PC-9 (cell line): ENCODE measurements at places on chromosomes 4 and X. TPM values are rescaled to one million over a fixed set of nuclear protein-coding genes. Genes with fewer than 3 reads are reported as not detected.
A peak's percentile ranks its signal among the peaks of the same experiment; 100 is the strongest.

The P2RY10 gene
- total RNA-seq, result not detected in 2 replicates

The GPRIN3 gene
- 0.02 and 0.05 TPM in 2 replicates for total RNA-seq

The WDFY3 gene
- 35.4 and 46.3 TPM in 2 replicates for total RNA-seq

- H3K27ac ChIP-seq, result no peak overlapping the region
- H3K4me1 ChIP-seq, result no peaks in the 10 kb centered on the region
- H3K27me3 ChIP-seq, result no peaks in the 10 kb centered on the region
- no peak for DNase-seq
Observed at GRCh38 chrX:38089173-38089982, 83.0 kb downstream of the SYTL5 start.

DNA sequence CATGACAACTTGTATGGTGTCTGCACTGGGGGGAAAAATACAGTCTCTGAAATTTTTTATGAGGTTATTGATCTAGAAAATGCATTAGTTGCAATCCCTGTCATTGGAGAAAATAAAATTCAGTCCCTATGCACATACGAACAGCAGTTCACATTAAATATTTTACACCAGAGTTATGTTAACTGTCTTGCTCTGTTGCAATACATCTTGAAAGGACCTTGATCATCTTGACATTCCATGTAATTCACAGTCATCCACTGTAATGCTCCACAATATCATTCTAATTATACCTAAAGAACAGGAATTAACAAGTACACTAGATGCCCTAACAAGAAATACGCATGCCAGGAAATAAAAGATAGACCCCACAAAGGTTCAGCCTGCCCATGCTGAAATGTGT is 934.6 kb upstream of the PCDH10 start:
- no peak for DNase-seq
- no peak overlapping the region for H3K27ac ChIP-seq
- no peaks in the 10 kb centered on the region for H3K4me1 ChIP-seq

DNA sequence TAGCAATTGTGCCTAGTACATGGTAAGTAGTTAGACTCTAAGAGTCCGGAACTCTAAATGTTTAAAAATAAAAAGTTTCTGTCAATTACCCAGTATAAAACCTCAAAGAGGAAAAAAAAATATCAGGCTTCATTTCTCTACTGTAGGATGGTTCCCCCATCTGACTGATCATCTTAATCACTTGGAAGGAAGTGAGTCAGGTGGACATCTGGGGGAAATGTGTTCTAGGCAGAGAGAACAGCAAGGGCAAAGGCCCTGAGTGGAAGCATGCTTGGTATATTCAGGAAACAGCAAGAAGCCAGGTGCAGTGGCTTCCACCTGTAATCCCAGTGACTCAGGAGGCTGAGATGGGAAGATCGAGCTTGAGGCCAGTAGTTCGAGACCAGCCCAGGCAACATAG is 2.9 kb upstream of the EIF1AX start:
- peaks cover 10% of the 10 kb centered on the region; the same call in 1 of the 2 replicates for H3K4me1 ChIP-seq
- DNase-seq, result no peak
- H3K4me3 ChIP-seq, result no peak overlapping the region
- no peak overlapping the region for H3K27ac ChIP-seq
- no peaks in the 10 kb centered on the region for H3K27me3 ChIP-seq

DNA sequence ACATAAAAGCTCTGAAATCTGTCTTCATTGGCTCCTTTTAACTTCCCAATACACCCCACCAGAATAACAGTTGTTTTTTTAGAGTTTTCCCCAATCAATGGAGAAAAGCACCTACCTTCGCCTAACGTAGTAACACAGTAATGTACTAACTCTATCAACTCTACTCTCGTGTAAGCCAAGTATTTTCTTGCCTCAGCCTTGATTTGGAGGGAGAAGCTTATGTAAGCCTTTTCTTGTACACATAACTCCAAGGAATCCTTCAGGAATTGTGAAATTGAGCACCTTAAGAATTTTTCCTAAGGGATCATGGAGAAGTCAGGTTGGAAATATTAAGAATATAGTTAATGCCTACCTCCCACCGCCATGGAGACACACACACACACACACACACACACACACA is 181.2 kb downstream of the RAPGEF2 start:
- no peak for DNase-seq
- no peaks in the 10 kb centered on the region for H3K36me3 ChIP-seq
- H3K4me3 ChIP-seq, result no peak overlapping the region
- no peaks in the 10 kb centered on the region for H3K27me3 ChIP-seq
- H3K27ac ChIP-seq, result peak overlapping the region; percentile 6; the same call in 1 of the 2 replicates

DNA sequence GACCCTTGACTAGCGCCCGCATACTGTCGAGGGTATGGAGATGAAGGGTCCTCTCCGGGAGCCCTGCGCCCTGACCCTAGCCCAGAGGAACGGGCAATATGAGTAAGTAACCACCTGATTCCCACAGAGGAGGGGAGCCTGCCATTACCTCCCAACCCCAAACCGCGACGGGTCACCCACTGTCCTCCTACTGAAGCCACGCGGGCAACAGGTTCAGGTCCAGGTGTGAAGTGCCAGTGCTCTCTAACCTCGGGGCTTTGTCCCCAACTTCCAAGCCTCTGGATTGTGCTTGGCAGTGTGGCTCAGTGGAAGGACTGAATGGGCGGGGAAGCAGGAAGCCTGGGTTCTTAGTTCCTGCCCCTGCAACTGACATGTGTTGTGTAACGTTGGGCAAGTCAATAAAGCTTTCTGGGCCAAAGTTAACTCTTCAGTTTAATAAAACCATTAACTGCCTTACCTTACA is 694 bp downstream of the OCRL start:
- peaks cover 11% of the 10 kb centered on the region for H3K4me1 ChIP-seq
- H3K27ac ChIP-seq, result no peak overlapping the region
- peaks cover 24% of the 10 kb centered on the region; the same call in 1 of the 2 replicates for H3K36me3 ChIP-seq
- DNase-seq, result peak; percentile 50
- no peaks in the 10 kb centered on the region for H3K27me3 ChIP-seq

DNA sequence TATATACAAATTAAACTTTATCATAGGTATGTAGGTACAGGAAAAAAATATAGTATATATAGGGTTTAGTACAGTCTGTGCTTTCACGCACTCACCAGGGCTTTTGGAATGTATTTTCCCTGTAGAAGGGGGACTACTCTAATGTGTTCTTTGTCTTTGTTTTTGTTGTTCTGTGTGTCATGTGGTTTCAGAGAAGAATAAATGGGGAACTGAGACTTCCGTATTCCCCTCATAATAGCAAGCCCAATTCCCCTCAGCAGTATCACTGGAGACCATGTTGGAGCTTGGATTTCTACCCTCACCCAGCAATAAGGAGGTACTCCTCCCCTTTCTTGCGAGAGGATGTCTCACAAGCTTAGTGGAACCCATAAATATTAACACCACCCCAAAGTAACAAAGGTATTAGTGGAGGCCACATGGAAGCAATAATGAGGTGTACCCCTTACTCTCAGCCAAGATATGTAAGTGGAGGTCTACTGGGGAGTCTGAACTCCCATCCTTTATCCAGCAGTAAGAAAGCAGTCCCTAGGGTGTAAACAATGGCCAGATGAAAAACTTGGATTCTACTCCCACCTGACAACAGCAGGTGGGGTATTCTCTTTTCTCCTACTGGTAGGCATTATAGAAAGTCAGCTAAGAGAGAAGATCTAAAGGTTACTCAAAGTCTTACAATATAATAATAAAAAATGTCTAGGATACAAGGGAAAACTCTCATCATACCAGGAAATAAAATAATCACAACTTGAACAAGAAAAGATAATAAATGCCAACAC is 805.4 kb upstream of the GALNTL6 start:
- H3K27ac ChIP-seq, result no peak overlapping the region
- H3K36me3 ChIP-seq, result no peaks in the 10 kb centered on the region
- no peaks in the 10 kb centered on the region for H3K27me3 ChIP-seq
- H3K4me3 ChIP-seq, result no peak overlapping the region
